ENCODE measurements at places on chromosomes 12 and 14.

GRCh38 chr14:61577506-61577931, 117.8 kb upstream of the HIF1A start:
- DNase-seq: no peak

DNA sequence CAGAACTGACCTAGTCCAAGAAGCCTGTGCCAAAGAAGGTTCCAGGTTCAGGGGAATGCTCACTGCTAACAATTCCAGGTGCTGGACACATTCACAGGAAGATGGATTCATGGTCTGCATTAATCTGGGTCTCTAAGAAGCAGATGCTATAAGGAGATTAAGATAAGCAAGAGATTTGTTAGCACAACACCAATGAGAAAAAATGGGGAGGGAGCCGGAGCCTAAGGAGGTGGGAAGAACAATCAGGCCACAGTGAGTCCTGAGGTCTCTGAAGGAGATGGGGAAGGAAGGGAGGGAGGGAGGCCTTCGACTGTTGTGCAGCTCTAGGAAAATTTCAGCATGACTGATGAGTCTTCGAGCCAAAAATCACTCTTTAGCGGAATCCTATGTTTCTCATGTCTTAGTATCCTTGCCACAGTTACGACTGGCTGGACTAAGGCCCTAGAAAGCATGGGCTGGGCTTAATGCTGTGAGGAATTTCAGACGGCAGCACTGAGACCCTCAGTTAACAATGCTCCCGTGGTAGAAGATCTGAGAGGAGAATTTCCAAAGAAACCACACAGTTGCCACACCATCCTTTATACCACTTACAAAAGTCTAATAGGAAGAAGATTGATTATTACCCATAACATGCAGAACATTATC, 31.5 kb upstream of the PTGDR start:
- DNase-seq: no peak

- DNase-seq: no peak
Measured at GRCh38 chr14:31934767-31935266, 142.3 kb upstream of the ARHGAP5 start.

DNA sequence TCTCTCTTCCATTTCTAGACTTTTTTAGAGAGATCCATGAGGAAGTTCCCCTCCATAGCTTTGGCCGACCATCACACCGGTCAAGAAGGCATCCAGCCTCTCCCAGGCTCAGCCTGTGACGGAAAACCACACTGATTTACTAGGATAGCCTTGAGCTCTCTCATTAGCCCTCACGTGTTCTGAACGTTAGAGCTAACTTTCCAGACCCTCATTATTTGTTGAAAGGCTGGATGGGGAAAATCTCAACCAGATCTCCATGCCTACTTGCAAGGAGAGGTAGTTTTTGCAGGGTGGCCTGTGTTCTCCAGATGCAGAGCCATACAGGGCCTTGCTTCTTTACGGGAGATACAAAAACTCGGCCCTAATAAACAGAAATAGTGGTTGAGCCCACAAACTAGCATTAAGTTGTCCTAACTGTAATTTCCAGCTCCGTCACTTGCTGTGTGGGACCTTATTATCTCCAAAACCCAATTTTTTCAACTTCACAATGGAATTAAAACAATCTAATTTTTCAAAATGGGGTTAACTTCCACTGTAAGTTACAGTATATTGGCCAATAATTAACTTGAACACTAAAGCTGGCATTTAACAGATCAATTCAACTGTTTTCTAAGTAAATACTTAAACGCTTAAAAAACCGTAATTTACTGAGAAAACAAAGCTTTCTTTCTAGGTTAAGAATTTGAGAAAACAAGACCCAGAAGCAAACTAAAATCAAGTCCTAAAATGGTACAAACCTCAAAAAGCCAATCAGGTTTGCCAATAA, 65.3 kb downstream of the KLHL28 start:
- no peak for DNase-seq

GRCh38 chr12:12700254-12700653, 4.3 kb upstream of the GPR19 start:
- DNase-seq: no peak

DNA sequence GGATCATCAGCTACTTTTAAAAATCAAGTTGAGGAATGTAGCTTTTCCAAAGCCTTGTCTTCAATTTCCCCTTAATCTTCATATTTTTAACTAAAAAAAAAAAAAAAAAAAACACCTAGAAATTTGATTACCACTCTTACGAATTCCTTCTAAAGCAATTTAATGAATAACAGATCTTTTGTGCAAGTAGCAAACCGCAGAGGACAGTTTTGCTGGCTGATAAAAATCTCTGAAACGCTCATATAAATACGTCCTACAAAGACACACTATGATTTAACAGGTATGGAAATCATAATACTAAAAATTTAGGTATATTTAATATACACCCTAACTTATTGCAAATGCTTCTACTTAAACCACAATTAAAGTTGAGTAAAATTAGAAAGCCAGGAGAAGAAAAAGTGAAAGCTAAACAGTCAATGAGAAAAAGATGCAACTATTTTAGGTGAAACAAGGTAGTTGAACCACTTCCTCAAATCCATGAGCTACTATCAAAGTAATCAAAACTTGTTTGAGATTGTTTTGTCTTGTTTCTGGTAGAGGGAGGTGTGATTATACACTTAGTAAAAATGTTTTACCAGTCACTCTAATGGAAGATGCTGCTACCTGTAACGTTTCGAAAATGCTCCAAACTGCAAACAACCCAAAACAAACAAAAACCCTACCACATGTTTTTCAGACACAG, 2.2 kb downstream of the PAWR start:
- no peak for DNase-seq

- DNase-seq: peak; percentile 5
Measured at GRCh38 chr14:85991156-85991555, 461.2 kb downstream of the FLRT2 start.

DNA sequence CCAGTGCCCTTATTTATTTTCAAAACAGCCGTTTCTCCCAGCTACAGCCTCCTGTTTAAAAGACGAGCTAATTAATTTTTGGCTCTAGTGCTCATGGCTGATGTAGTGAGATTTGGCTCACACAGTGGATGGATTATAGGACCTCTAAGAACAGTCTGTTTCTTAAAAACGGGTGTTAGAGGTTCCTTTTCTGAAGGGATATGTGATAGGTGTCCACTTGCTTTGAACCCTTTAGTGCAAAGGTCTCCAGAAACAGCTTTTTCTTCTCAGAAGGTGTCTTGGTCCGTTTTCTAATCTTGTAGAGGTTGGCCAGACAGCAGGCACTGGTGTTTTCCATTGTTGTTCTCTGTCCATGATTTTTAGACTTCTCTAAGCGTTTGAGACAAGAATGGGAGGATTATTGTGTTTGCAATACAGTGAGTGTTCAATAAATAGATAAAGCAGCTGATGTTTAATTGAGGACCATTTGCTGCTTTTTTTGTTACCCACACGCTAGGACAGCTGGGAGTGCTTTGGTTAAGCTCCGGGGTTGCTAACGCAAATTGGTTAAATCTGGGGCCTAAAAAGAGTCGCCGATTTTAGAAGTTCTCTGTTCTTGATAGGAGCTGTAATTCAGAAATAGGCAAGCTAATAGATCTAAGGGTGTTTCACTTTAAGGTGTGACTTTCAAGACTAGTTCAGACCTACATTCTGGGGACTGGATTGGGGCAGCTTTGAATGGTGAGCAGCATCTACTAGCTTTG, 1.0 kb downstream of the BORCS5 start:
- no peak for DNase-seq

DNA sequence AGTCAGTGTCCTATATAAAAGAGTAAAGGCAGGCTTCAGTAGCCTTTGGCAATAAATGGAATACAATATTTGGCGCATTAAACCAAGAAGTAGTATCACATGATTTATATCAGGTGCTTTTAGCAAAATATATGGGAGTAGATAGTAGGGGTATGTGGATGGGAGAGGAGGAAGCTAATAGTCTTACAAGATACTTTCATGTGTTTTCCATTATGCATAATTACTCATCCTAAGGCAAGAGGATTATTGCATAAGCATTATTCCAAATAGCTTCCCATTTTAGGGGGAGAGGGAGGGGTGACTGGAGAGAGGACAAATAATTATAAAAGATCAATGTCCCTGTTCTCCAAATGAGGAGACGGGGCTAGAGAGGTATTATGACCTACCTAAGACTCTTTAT, 104.3 kb downstream of the DUSP6 start:
- no peak for DNase-seq

DNA sequence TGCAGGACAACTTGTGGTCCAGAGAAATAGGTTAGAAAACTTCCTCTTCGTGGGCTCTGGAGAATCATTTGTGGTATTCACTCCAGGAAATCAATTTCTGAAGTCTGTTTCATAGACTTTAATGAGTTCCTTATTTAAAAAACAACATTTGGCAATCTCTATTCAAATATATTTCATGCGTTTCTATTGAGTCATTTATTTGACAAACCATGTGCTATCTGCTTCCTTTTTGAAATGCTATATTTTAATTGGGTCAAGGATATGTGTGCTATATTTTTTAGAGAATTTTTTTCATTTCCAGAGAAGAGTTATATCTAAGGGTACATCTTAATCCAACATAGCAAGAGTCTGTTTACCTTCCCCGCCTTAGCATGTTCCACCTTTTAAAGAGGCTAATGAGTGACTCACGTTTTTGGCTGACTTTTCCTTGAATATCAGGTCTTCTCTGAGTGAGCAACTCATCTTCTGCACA, 252.4 kb upstream of the EGLN3 start:
- no peak for DNase-seq

GRCh38 chr14:64572386-64573104, 22.8 kb downstream of the PPP1R36 start:
- DNase-seq: no peak

GRCh38 chr14:67464377-67464776, 24.1 kb downstream of the TMEM229B start:
- no peak for DNase-seq

- peak; percentile 53 for DNase-seq
Measured at GRCh38 chr14:88559852-88560251, 3.0 kb upstream of the ZC3H14 start.
